ENCODE measurements at places on chromosomes 7 and 10.

DNA sequence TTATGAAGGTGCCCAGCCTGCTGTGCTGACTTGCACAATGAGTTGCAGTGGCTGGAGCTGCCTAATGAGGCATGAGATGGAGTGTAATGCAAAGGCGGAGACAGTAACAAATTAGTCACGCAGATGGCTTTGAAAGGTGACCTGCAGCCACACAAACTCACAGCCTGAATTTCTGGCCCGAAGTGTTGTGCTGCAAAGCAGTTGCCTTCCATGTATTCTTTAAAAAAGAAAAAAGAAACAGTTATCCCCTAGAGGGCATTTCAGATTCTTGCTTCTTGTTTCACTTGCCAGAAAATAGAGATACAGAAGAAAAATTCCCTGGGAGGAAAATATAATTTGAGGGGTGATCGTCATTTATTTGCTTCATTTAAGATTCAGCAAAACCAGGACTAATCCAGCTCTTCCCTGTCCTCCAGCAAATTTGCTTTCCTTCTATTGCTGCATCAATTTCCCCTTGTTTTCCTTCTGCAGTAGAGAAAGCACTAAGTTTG is 239.9 kb downstream of the ADRA2A start:
- no peak for DNase-seq

- no peak for DNase-seq
Observed at GRCh38 chr10:67288688-67289410, 363.0 kb downstream of the LRRTM3 start.

DNA sequence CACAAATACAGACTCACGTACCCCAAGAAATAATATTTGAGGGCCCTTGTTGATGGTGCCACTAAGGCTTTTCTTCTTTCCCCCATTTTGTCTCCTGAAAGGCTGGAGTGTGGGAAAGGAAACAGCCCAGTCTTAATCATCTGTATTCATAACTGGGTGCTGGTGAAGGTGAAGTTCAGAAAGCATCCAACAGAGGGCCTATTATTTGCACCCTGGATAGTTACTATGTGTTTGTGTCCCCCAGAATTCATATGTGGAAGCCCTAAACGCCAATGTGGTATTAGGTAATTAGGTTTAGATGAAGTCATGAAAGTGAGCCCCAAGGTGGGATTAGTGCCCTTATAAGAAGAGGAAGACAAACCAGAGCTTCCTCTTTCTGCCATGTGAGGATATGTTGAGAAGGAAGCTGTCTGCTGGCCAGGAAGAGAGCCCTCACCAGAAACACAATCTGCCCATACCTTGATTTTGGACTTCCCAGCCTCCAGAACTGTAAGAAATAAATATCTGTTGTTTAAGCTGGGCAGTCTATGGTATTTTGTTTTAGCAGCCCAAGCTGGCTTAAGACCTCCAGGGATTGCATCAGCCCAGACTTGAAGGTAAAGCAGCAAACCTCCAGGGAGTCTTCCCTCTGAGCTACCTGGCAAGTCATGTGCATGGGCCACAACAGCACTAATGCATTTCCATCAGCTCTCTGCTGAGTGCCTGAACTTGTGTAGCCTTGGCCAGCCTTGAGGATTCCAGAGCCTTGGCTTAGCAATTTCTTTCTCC is 90.0 kb upstream of the ADRB1 start:
- DNase-seq: peak; percentile 43

- DNase-seq: peak; percentile 78
Observed at GRCh38 chr7:41085244-41085643, 617.6 kb downstream of the INHBA start.

DNA sequence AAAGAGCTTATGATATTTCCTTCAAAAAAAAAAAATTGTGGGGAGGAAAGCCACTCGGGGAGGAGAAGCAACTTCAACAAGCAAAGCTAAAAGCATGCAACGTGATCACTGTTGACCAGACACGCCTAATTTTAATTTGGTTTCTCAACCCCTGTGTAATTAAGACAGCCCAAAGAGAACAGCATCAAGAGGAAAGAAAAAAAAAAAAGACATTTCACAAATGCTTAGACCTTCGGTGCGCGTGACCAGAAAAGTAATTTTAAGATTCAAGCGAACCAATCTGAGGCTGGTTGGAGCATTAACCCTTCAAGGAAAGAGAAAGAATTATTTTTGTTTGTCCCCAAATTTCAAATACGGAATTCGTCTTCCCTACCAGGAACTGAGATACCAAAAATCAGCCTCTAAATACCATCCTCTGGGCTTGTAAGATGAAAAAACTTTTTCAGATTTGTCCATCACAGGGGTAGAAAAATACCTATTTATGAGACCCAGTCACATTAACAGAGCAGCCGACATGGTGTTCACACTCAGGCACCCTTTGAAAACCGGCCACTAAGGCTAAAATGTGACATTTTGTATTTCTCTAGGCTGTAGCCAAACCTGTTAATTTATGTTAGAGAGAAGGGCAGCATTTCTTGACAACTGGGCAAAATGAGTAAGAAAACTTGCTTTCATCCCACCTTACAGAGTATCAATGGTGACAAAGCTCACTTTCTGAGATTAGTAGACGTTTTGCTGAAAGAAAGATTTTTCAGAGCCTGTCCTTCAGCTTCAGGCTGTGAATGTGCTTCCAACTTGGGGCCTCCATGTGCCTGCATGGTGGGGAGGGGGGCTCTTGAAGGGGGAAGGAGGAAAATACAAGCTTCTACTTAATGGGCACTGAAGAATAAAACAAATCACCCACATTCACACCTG is 179.9 kb upstream of the KLF14 start:
- peak; percentile 43 for DNase-seq
